ENCODE measurements at places on chromosomes 6 and 20.

- DNase-seq = no peak
Measured at GRCh38 chr6:14023855-14024254, 93.7 kb upstream of the CD83 start.

DNA sequence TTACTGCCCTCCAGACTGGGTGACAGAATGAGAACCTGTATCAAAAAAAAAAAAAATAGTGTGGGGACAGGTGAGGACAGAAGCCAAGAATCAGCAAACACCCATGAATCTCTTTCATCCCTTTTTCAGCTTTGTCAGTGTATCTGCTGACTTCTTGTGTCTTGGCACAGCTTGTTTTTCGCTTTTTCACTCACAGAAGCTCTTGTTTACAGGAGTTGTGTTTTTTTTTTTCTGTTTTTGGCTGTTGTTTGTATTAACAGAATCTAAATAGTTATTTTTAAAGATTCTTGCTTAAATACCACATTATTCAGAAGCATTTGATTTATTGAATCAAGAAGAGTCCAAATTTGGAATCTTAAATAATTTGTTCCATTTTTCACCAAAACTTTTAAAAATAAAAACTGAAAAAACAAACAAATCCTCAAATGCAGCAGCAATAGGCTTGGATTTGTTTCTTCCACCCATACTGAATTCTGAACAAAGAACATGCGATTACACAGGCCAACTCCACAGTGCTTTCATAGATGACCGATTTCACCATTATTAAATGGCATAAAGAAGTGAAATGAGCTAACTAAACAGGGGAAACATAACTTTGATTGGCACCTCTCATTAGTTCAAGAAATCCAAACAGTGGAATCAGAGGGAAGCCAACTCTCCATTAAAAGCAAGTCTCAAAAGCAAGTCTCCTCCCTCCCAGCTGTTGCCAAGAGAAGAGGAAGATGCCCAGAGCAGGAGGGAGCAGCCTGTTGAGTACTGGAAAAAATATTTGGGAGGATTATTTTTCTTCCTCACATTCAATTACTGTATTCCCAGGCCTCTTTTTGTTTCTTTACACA, 27.2 kb upstream of the GPR63 start:
- DNase-seq = no peak

- no peak for DNase-seq
Measured at GRCh38 chr6:128412680-128413079, 107.7 kb downstream of the PTPRK start.

- no peak for DNase-seq
Measured at GRCh38 chr6:108610270-108610839, 49.6 kb downstream of the FOXO3 start.

DNA sequence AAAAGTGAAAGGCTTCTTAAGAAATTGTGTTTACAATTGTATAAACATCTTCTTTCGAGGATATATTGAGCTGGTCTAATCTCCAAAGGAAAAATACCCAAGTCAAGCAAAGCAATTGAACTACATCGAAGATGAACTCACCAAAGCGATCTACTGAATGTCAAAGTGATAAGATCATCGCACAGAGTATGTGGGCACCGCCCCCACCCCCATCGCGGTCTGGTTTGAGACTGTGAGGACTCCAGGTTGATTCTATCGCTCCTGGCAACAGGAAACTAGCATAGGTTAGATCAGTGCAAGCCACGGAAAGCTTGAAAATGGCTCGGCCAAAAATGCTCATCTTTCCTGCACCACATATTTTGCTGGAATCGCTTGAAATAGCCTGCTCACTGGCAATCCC, 133.2 kb upstream of the RPS6KA2 start:
- DNase-seq = no peak

Measured in stimulated activated CD8-positive, alpha-beta memory T cell treated with anti-CD3 and anti-CD28 coated beads, Interleukin-2, amount 100 ng/mL, for 1 hour (primary cell).